ENCODE measurements at places on chromosomes 1 and 21. TPM values are rescaled to one million over a fixed set of nuclear protein-coding genes. Genes with fewer than 3 reads are reported as not detected.

Gene CLDN17
- not detected for total RNA-seq

Gene CRABP2
- total RNA-seq, result 8.1 TPM

Gene CLCA2
- 1.7 TPM for total RNA-seq

Gene GSTM2
- 5.4 TPM for total RNA-seq

Gene MAN1C1
- total RNA-seq, result 6.5 TPM

Gene MIS18A
- 5.9 TPM for total RNA-seq

Gene ADAMTS1
- total RNA-seq, result 274 TPM

Gene LHX8
- total RNA-seq, result not detected

Gene CCDC190
- 1.1 TPM for total RNA-seq

Gene SPATA45
- total RNA-seq, result 1.1 TPM

Gene CDCA8
- 1.4 TPM for total RNA-seq

Gene RBM11
- total RNA-seq, result 0.85 TPM

Gene RHBDL2
- 1.2 TPM for total RNA-seq

Gene FCRL6
- not detected for total RNA-seq

Gene ADCY10
- total RNA-seq, result 0.19 TPM

Data from regular cardiac myocyte (primary cell).